ENCODE measurements at places on chromosomes 1 and 21.

GRCh38 chr1:7727809-7728471, 43.2 kb upstream of the VAMP3 start:
- DNase-seq, result peak; percentile 87

DNA sequence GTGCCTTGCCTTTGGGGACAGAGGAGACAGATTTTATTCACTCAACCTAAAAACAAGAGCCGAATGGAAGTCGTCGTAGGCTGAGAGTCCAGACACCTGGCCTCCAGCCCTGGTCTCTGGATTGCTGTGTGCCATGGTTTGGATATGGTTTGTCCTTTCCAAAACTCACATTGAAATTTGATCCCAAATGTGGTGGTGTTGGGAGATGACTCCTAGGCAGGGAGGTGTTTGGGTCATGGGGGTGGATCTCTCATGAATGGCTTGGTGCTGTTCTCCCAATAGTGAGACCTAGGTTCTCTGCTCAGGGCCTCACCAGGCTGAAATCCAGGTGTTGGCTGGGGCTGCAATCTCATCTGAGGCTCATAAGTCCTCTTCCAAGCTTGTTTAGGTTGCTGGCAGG, 75.5 kb downstream of the FOXD2 start:
- no peak for DNase-seq

GRCh38 chr1:210635108-210635507, 306.4 kb downstream of the HHAT start:
- DNase-seq, result no peak

GRCh38 chr1:27106561-27107323, 48.2 kb downstream of the SLC9A1 start:
- no peak for DNase-seq

DNA sequence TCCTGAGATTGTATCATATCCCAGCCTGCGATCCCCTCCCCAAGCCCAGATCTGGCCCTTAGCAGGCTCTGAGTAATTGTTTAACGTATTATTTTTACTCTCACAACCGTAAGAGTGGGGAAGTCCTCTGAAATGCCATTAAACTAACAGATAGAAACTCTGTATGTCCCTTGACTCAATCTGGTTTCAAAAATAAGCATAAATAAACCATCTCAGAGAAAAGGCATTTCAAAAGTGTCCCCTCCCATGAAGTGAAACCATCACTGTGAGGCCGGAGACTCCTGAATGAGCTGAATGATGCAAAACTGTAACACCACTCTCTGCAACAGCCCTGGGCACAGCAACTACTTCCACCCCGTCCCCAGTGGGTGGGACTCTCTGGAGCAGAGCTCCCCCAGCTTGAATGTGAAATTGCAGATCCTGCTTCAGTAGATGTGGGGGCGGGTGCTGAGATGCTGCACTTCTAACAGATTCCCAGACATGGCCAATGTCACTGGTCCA, 104.1 kb downstream of the SYF2 start:
- no peak for DNase-seq

GRCh38 chr1:110057963-110058518, 12.4 kb downstream of the ALX3 start:
- DNase-seq, result no peak

DNA sequence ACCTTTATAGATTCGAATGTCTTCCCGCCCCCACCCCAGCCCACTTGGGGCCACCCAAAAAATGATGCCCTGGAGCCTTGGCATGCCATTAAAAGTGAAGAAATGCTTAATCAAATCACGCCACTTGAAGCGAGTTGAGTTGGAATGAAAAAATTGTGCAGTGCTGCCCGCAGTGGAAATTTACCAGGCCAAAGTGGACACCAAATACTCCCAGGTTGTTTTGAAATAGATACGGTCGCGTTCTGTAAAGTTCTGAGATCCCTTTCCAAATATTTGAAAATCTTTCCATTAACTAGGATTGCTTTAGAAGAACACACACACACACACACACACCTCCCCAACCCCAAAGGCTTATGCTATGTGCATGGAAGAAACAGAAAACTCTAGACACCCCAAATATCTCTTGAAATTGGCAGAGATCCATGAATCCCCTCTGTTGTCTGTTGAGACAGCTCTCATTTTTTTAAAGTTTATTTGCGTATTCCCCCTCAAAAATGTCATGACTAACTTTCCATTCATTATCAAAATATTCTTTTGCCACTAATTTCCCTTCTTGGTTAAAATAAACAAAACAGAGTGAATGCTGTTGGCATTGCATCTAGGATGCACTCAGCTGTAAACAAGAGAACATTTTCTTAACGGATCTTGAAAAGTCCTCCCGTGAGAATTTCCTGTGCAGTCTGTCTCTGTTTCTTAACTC, 142.3 kb upstream of the KCNE2 start:
- DNase-seq, result no peak

DNA sequence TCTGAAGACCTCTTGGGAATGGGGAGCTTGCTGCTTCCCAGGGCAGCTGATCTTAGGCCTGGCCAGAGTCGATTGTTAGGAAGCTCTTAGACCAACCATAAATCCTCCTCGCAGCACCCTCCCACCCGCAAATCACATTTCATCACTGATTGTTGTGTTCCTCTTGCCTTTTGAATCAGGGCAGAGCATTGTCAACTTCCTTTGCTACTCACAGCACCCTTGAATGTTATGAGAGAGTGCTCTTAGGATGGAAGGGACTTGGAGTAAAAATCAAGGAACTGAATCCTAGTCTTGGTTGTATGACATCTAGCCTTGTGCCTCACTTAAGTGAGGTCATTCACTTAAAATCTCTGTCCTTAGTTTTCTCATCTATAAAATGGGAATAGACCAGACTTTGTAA, 3.0 kb downstream of the VASH2 start:
- no peak for DNase-seq

DNA sequence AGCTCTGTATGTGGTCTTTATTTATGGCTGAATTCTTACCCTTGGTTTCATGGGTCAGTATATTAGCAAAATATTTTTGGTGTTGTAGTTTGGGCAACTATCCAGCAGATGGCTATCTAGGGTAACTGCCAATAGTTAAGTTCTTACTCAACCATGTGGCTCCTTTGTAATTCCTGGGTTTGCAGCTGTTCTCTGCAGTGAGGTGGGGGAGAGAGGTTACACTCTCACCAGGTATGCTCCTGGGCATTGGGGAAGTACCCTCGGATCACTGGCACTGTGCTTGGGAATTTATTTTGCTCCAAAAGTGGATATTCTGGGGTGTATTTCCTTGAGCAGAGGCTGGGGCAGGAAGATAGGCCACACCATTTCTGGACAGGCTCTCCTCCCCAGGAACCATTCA, 436.7 kb upstream of the TMPRSS15 start:
- no peak for DNase-seq

- no peak for DNase-seq
These were observed 39.2 kb downstream of the CAMK2N1 start for GRCh38 chr1:20446796-20447195.

DNA sequence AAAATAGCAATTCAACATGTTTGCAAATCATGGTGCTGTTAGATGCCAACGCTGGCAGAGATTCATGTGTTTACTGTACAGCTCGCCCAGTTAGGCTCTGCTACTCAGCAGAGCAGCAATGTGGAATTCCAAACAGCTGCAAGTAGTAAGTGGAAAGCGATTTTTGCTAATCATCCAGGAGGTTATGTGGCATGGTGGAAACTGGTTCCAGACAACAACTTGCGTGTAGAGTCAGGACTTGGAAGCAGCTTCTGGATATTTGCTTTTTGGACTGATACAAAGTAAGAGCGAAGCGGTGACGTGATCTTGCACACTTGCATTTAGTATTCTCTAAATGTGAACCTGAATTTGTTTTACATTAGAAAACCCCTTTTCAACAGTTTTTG, 27.1 kb upstream of the HHAT start:
- DNase-seq, result peak; percentile 75

DNA sequence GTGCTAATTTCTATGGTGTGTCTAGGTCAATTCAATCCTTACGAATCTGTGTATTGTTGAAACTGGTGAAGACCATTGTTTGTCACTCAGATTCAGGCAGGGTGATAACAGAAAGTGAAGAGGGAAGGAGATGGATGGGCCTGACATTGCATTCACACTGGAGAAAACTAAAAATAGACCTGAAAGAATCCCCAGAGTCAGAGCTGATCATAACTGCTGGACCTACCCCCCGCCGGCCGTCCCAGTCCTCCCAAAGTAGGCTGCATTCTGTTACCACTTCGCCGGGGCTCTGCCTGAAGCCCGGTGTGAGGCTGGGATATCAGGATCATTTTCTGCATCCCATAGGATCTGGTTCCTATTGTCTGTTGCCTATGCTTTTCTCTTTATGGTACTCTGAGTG, 121.1 kb downstream of the NUF2 start:
- no peak for DNase-seq

DNA sequence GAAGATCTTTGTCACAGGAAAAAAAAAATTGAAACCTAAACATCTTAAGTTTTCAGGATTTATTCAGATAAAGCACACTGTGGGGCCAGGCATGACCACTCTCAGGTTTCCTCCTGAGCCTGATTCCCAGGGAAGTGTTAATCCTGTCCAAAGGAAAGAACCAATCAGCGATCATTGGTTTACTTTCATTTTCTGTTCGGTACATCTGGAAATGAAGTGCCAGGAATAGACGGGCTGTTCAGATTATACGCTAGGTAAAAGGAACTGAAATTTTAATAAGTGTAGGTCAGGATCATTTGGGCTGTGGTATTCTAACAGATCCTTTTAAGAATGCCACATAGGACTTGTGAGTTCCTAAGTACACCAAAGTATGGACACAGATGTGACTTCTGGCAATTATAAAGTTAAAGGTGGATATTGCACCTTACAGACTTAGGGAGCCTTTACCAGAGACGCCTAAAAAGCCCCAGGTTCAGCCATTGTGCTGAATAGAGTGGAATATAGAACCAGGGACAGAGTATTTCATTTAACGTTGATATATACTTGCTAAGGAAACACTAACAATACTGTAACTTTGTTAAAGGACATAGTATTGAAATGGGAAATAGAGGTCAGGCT, 9.3 kb upstream of the CACYBP start:
- DNase-seq, result no peak

- no peak for DNase-seq
These were observed 1.1 kb upstream of the BRDT start for GRCh38 chr1:91948097-91948496.

DNA sequence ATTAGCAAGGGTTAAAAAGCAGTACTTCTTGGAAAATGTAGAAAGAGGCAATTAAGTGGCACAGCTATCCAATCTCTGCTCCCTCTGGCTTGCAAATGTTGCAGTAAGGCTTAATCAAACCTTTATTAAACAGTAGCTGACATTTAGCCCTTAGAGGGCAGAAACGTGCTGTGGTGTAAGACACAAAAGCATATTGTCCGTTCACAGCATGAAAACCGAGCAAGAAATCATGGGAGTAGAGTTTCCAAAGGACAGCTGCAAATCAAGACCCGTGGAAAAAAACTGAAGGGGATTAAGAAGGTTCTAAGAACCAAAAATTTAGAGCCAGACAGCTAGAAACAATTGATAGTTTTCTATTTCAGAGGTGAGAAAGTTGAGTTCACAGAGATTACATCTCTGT, 13.1 kb downstream of the ZP4 start:
- DNase-seq, result peak; percentile 59

DNA sequence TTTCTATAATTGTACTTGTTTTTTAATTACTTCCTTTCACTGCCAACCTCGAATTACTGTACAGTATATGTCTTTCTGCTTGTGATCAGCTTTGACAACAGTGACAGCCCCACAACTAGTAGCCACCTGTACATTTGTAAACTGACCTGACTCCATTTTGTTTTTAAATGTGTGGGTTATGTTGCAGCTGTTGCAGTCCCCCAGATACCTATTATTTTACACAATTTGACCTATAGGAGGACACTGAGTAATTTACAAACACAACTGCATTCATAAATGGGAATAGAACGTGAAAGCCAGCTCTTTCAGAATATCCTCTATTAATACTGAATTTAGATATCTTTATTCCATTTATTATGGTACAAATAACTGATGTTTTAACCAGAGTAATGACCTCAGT, 2.5 kb upstream of the VAMP3 start:
- no peak for DNase-seq

DNA sequence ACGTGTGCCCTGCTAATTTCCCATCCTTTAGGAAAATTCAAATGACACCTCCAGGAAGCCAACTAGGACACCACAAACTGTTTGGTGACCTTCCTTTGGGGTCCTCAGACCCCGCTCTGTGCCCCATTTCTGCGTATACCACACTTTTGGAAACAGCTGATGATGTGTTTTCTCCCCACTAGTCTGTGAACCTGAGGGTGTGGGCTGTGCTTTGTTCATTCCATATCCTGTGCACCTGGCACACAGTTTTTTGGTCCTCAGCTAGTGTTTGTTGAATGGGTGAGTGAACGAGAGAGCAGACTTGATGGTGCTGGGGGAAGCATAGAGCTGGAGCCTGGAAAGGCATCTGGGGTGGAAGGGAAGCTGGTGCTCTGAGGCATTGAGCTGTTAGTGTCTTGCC, 48.6 kb downstream of the RPS6KA1 start:
- no peak for DNase-seq

DNA sequence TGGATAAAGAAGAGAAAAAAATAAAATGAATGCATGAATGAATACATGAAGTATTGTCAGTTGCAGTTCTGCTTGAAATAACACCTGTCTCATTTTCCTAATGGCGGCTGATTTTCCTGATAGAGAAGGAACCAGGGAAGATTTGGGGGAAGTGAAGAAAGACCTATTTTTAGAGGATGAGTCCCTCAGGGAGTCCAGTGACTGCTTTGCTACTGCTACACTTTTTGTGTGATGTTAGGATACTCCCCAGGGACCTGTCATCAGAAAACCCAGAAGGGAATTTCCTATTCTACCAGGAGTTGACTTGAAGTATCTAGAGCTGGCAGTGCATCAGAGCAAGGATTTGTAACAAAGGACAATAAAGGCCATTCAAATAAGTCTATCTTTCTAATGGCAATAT, 114.8 kb downstream of the MAB21L3 start:
- DNase-seq, result peak; percentile 13

DNA sequence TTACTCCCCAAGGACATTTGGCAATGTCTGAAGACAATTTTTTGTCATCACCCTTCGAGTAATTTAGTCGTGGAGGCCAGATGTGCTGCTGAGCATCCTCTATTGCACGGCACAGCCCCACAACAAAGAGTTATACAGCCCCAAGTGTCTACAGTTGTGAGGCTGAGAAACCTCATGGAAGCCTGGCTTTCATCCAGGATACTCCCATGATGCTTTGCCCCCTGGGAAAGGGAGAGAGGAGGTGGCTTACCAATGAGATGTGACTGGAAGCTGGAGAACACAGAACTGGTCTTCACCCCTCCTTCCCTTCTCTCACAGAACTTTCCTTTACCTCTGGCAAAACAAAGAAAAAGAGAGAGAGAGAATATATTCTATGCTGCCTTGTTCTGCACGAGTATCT, 150.9 kb upstream of the VAMP3 start:
- DNase-seq, result no peak
